Activated CD4-positive, alpha-beta T cell treated with anti-CD3 and anti-CD28 coated beads, Interleukin-2, amount 50 U/mL, for 1 hour (primary cell): ENCODE measurements at places on chromosomes 11 and 22.

- no peak for DNase-seq
Measured at GRCh38 chr22:30253205-30253852, 6.8 kb upstream of the LIF start.

DNA sequence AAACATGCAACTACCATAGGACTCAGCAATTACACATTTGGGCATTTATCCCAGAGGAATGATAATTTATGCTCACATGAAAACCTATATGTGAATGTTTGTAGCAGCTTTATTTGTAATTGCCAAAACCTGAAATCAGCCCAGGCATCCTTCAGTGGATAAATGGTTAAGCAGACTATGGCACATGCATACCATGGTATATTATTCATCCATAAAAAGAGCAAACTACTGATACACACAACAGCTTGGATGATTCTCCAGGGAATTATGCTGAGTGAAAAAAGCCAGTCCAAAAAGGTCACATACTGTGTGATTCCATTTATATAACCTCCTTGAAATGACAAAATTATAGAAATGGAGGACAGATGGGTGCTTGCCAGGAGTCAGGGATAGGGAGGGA is 86.7 kb downstream of the ALX4 start:
- no peak for DNase-seq

- DNase-seq: no peak
Measured at GRCh38 chr22:25098445-25099081, 101.1 kb upstream of the CRYBB3 start.

GRCh38 chr11:112523951-112524350 is 263.3 kb upstream of the PLET1 start:
- no peak for DNase-seq

GRCh38 chr22:47372111-47372581 is 609.7 kb downstream of the TBC1D22A start:
- no peak for DNase-seq

DNA sequence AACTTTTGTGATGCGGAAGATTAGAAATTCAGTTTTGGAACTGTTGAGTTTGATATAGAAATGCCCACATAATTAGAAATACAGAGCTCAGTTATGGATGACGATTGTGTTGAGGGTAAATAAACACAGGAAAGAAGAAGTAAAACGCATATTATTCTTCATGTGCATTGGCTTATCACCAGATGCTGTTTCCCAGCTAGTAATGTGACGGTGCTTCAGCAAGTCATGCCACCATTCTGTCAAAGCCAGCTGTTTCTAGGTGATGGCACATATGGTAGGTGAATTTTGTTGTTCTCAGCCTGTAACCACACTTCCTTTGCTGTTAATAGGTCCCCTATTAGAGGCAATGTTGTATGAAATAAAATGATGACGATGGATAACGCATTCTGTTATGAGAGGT is 68.9 kb downstream of the C11orf65 start:
- DNase-seq: no peak

GRCh38 chr11:129937592-129938238 is 42.3 kb upstream of the NFRKB start:
- DNase-seq: no peak

- DNase-seq: no peak
Measured at GRCh38 chr22:25060522-25061071, 108.1 kb downstream of the KIAA1671 start.

DNA sequence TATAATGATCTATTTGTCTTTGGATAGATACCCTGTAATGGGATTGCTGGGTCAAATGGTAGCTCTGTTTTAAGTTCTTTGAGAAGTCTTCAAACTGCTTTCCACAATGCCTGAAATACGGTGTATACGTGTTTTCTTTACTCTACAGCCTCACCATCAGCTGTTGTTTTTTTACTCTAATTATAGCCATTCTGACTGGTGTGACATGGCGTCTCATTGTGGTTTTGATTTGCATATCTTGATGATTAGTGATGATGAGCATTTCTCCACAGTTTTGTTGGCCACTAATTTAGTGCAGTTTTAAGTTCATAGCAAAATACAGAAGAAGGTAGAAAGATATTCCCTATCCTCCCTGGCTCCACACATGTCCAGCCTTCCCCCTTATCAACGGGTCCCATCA is 26.3 kb upstream of the VPREB1 start:
- DNase-seq: no peak

GRCh38 chr11:78921509-78921908 is 346.8 kb upstream of the NARS2 start:
- no peak for DNase-seq

- no peak for DNase-seq
Measured at GRCh38 chr22:39283322-39284141, 35.9 kb downstream of the RPL3 start.

DNA sequence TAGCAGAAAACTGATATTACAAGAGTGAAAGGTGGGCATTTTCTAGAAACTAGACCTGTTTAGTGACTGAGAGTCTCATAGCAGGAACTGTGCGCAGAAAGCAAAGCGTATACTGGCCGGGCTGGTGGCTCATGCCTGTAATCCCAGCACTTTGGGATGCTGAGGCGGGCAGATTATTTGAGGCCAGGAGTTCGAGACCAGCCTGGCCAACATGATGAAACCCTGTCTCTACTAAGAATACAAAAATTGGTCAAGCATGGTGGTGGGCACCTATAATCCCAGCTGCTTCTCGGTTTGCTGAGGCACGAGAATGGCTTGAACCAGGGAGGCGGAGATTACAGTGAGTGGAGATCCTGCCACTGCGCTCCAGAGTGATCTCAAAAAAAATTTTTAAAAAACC is 1.8 kb upstream of the NUP98 start:
- DNase-seq: no peak

DNA sequence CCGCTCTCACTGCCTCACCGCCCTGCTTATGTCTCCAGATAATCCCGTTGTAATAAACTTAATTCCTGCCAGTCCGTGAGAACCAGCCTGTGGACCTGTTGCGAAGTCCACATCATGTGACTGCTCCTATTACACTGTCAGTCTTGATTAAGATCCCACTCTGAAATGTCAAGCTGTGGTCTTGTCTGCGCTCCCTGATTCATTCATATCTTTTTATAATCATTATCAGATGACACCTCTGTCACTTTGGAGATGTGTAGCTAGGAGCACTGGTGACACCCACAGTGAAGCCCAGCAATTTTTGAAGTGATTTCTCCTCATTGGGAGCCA is 377.3 kb downstream of the TBC1D22A start:
- DNase-seq: no peak

- no peak for DNase-seq
Measured at GRCh38 chr11:58451585-58451984, 9.5 kb upstream of the OR5B12 start.

- no peak for DNase-seq
Measured at GRCh38 chr11:97751952-97752351, 1268.8 kb upstream of the CNTN5 start.

- no peak for DNase-seq
Measured at GRCh38 chr22:19289475-19290161, 1.9 kb downstream of the CLTCL1 start.

DNA sequence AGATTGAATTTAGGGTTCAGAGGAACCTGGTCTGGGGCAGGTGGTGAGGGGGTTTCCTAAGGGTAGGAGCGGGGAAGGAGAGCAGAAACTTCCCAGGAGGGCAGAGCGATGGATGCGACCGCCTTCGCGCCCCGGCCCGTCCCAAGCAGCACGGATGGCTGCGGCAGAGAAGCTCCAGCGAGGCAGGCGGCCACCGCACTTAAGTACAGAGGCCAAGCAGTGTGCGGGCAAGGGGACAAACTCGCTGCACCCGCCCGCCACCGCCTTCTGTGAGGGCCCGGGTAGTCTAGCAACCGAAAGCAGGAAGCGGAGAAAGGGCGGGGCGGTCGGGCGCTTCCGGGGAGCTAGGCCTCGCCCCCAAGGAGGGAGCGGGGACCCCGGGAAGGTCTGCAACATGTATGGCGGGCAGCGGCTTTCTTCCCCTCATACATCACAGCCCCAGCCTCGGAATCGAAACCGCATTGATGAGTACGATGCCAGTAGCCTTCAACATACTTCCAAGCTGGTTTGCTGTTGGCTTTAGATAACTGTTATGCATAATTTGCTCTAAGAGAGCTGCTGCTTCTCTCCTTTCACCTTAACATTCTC is at the start of gene AGBL2:
TSS of gene AGBL2 (minus strand) at position 288 of the 588 bp plus-strand sequence. CDS start 719 bp downstream, outside the sequence.
- peak; percentile 79 for DNase-seq
